ENCODE measurements at places on chromosomes 2 and 18.
A peak's percentile ranks its signal among the peaks of the same experiment; 100 is the strongest.

- no peak for DNase-seq
- no peaks in the 10 kb centered on the region for H3K36me3 ChIP-seq
- no peak overlapping the region for H3K4me3 ChIP-seq
- H3K4me1 ChIP-seq, result peaks cover 6% of the 10 kb centered on the region
- H3K27ac ChIP-seq, result no peak overlapping the region
These were observed 31.2 kb upstream of the EN1 start for GRCh38 chr2:118878531-118879149.

GRCh38 chr2:161273038-161273760, 35.0 kb upstream of the PSMD14 start:
- H3K27me3 ChIP-seq, result no peaks in the 10 kb centered on the region
- H3K4me3 ChIP-seq, result no peak overlapping the region
- no peak for DNase-seq
- no peaks in the 10 kb centered on the region for H3K36me3 ChIP-seq

- H3K4me1 ChIP-seq, result peaks cover 5% of the 10 kb centered on the region
- no peak overlapping the region for H3K4me3 ChIP-seq
- peak overlapping the region; percentile 86 for H3K27ac ChIP-seq
These were observed 35.0 kb downstream of the WDSUB1 start for GRCh38 chr2:159251296-159252173.

- H3K4me1 ChIP-seq, result no peaks in the 10 kb centered on the region
- H3K27ac ChIP-seq, result no peak overlapping the region
- no peaks in the 10 kb centered on the region for H3K27me3 ChIP-seq
- DNase-seq, result no peak
- no peak overlapping the region for H3K4me3 ChIP-seq
- no peaks in the 10 kb centered on the region for H3K36me3 ChIP-seq
These were observed 199.0 kb upstream of the ERBB4 start for GRCh38 chr2:212737392-212738172.

All from esophagus squamous epithelium (tissue), 5 donors.